ENCODE measurements at places on chromosomes 1 and 21. TPM values are rescaled to one million over a fixed set of nuclear protein-coding genes. Genes with fewer than 3 reads are reported as not detected.

DNA sequence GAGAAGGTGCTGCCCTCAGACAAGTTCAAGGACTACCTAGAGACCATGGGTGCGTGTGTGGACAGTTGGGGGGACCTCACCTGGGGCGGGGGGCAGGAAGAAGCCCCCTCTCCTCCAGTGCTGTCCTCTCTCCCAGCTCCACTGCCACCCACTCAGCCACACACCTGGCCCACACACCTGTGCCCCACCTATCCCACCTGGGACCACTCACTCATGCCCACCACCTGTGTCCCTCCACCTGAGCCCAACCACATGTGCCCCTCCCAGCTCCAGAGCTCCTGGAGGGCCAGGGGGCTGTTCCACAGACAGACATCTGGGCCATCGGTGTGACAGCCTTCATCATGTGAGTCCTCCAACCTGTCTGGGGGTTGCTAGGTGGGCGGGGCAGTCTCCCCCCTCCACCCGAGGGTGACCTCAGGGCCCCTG, 29.0 kb downstream of the TRIM11 start:
- DNase-seq = no peak

- DNase-seq = no peak
Observed at GRCh38 chr1:169107603-169108208, 1.2 kb downstream of the ATP1B1 start.

- no peak for DNase-seq
Observed at GRCh38 chr1:209153411-209153810, 430.1 kb upstream of the CAMK1G start.

GRCh38 chr1:89733748-89734147, 87.1 kb upstream of the LRRC8D start:
- no peak for DNase-seq

DNA sequence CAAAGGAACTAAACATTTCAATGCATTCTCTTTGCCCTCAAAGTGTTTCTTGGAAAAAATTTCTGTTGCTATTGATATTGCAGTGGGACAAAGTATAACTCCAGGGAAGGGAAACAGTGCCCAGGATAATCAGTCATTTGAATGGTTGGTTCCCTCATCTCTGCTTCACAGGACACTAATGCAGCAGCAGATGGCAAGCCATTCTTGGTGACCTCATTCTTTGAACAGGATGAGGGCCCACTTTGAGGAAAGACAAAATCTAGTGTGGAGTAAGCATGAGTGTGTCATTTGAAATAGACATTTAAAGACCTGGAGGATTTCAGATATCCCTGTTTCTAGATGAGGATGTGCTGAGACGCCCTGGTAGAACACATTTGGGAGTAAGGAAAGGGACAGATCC, 32.3 kb downstream of the CHRM3 start:
- no peak for DNase-seq

DNA sequence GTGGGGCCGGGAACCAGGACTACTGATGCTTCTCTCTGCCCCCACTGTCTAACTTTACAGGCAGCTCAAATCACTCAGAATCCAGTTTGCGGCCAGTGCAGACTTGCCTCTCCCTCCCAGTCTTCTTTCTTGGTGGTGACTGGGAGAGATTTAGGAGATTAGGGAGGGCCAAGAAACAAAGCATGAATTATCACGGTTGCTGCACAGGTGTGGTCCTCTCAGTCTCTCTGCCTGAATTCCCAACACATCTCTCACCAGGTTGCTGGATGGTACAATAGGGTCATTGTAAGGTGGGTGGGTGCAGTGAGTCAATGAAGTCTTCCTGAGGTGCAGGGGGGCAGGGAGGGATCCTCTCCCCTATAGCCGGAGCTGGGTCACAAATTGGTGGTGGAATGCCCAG, 12.6 kb downstream of the S100A11 start:
- no peak for DNase-seq

GRCh38 chr1:192521734-192522133, 53.8 kb upstream of the RGS1 start:
- DNase-seq = no peak

ARHGAP29 gene
- total RNA-seq = 19.2 TPM

RNF186 gene
- 0.32 TPM for total RNA-seq

DNA sequence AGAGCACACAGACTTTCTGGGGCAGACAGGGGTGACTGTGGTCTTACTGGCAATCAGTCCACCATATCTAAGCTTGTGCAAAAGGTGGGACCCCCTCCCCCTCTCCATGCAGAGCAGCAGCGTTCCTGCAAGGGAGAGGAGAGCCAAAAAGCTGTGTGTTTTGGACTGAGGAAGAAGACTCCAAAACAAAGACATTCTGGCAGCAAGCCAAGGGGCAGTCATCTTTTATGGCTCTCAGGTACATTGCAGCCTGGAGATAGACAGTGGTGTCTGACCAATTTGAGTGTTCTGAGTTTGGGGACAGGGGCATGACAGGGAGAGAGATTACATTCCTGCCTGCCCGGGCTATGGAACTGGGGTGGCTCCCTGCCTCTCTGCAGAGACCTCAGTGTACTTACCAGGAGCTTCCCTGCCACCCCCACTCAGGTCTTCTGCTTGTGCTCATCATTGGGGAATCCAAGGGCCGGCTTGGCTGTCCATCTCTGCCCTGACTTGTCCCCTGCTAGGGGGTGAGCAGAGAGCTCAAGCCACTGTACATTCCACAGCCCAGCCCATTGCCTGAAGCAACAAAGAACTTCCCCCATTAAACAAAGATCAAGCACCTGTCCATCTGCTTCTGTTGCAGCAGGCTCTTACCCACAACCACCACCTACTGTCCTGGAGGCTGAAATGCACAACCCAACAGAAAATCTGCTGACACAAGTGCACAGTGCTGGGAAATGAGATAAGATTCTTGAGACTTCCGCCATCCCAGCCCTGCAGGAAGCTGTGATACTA, 131.1 kb downstream of the EVI5 start:
- no peak for DNase-seq

All from mucosa of gallbladder (tissue), 1 donor.